ENCODE measurements at places on chromosomes 13 and 19.

- no peak for DNase-seq
Observed at GRCh38 chr13:39353988-39354387, 249.0 kb downstream of the LHFPL6 start.

- no peak for DNase-seq
Observed at GRCh38 chr13:74169676-74170075, 35.5 kb upstream of the KLF12 start.

GRCh38 chr19:43767316-43767715, 12.6 kb upstream of the SMG9 start:
- no peak for DNase-seq

DNA sequence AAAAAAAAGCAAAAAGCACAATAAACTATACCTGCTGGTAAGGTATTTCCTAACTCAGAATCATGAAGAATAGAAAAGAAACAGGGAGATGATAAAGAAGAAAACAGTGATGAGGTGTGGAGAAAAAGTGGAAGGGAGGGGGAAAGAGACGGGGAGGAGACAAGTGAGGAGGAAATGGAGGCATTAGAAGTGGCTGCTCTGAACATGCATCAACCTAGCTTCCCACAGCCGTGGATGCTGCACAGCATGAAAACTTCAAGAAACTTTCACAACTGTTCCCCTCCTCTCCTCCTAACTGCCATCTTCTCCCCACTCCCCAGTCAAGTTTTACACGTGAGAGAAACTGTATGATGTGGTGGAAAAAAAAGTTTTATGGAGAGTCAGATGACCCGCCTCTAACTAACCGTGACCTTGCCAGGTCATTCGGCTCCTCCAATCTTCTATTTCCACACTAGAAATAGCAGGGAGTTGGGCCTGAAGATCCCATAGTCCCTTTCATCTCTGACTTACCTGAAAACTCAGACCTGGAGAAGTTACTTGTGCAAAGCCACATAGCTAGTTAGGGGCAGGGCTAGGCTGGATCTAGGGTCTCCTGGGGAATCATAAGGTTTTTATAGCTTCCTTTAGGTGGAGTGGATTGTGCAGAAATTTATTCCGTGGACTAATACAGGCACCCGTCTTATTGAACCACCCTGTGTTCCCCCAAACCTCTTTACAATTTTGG, 461.9 kb downstream of the KLF5 start:
- DNase-seq = no peak

- DNase-seq = no peak
Observed at GRCh38 chr13:113400621-113401451, 36.9 kb upstream of the GRTP1 start.

- no peak for DNase-seq
Observed at GRCh38 chr19:28519952-28520861, 692.7 kb downstream of the UQCRFS1 start.

DNA sequence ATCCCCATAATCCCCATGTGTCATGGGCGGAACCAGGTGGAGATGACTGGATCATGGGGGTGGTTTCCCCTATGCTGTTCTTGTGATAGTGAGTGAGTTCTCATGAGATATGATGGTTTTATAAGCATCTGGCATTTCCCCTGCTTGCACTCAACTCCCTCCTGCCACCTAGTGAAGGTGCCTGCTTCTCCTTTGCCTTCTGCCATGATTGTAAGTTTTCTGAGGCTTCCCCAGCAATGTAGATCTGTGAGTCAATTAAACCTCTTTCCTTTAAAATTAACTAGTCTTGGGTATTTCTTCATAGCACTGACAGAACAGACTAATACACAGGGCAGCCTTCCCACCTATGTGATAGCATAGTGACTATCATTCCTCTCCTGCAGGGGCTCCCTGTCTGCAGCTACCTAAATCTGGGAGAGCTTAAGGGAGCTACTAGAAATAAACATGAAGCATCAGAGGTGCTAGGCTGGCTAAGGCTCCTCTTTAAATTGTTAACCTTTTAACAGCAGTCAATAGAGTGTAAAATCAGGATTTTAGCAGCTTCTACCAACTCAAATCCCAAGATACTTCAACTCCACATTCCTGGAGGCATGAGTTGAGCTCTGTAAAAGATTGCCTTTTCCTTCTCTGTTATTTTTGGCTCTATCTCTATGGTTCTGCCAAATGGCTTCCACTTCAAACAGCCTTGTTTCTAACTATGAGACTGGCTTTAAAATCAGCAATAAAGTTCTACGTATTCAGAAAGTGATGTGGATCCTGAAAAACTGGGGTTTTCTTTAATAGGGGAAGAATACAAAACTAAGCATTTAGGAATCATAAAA, 112.3 kb downstream of the VWA8 start:
- no peak for DNase-seq

DNA sequence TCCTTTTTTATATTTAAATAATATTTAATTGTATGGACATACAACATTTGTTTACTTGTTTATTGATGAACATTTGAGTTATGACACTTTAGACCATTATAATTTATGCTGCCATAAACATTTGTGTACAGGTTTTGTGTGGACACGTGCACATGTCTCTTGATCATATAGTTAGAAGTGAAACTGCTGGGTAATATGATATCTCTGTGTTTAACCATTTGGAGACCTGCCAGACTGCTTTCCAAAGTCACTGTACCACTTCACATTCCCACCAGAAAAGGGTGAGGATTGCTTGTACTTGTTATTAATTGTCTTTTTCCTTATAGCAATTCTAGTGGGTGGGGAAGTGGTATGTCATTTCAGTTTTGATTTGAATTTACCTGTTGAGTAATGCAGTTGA, 145.6 kb upstream of the KLHL1 start:
- no peak for DNase-seq

DNA sequence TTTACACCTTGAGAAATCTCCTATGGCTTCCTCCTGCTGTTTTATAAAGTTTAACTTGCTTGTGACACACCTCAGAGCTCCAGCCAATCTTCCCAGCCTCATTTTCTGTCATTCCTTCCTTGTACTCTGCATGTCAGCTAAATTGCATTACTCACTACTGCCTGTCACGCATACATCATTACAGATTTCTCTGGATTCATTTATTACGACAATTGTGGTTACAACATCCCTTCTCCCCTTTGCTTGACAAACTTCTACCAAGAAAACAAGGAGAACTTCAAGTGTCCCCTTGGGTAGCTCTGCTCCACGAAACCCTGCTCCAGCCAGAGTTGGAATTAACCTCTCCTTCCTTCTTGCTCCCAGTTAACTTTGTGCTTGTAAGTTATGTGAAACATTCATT, 22.0 kb upstream of the GPR18 start:
- DNase-seq = no peak

GRCh38 chr13:100212904-100213553, 124.1 kb downstream of the PCCA start:
- DNase-seq = no peak

DNA sequence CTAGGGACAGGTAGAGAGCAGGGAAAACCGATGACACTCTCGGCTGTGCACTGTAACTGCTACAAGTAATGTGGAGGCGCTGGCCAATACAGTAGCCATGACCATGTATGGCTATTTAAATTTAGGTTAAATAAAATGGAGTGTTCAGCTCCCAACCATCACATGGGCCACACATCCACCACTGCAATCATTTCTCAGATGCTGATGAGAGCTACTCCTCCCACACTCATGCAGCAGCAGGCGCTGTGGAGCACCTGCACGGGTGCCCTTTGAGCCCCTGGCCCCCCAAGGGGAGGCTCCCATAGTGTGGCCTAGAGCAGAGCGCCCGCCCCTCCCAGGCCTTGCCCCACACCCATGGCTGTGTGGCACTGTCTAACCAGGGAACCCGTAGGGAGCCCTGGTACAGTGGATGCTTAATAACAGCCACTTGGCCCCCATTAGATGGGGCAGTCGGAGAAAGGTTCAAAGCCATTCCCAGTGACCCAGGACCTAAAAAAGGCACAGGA, 6.0 kb downstream of the ACP4 start:
- DNase-seq = no peak

DNA sequence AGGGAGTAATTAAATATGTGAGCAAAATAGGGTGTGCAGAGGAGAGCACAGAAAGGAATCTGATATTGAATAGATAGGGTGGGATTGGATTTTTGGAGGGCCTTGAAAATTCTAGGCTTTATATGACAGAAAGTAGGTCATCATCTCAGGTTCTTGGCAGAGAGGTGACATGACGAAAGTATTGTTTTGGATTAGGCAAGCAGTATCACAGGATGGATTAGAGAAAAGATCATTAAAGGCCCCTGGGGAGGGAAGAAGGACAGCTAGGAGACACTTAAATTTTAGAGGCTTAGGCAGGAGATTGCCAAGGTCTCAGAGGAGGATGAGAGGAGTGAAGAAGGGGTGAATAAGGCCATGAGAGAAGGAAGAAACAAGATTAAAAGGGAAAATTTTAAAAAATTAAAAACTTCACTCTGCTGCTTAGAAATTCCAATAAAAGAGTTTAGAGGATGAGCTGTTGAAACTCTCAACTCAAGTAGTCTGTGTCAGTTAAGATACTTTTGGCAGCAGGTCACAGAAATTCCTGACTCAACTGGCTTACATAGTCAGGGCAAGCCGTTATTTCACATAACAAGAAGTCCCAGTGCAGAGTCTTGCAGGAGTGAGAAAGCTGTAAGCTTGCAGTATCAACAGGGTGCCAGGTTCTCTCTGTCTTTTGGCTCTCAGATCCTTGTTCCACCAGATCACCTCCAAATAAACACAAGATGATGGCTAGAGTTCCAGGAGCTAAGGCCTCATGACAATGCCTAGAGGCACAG, 8.8 kb downstream of the GPC6 start:
- DNase-seq = no peak

DNA sequence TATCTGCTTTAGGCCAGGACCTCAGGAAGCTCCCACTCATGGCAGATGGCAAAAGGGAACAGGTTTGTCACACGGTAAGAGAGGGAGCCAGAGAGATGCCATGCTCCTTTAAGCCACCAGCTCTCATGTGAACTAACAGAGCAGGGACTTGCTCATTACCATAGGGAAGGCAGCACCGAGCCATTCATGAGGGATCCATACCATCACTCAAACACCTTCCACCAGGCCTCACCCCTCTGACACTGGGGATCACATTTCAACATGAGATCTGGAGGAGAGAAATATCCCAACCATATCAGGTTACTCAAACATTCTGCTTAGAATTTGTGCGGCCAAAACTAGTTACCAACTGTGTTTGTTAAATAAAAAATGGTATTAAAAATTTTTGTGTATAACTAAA, 427.0 kb downstream of the UQCRFS1 start:
- DNase-seq = no peak

- no peak for DNase-seq
Observed at GRCh38 chr13:45542391-45542790, 73.1 kb downstream of the ERICH6B start.

DNA sequence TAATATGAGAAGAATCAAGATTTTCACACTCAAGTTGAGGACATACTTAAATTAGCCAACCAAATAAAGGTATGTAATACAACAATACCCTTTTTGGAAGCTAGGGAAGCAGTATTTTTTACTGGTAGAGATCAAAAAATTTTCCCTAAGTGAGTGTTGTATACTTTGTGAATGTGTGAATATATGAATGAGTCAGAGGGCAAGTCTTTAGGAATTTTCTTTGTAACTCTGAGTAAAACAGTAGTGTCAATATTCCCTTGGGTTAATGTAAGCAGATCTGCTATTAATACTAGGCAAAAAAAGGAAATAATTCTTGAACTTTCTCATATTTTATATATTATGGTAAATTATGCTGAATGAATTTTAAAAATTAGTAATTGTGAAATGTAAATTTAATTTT, 1161.8 kb upstream of the MIR17HG start:
- no peak for DNase-seq

DNA sequence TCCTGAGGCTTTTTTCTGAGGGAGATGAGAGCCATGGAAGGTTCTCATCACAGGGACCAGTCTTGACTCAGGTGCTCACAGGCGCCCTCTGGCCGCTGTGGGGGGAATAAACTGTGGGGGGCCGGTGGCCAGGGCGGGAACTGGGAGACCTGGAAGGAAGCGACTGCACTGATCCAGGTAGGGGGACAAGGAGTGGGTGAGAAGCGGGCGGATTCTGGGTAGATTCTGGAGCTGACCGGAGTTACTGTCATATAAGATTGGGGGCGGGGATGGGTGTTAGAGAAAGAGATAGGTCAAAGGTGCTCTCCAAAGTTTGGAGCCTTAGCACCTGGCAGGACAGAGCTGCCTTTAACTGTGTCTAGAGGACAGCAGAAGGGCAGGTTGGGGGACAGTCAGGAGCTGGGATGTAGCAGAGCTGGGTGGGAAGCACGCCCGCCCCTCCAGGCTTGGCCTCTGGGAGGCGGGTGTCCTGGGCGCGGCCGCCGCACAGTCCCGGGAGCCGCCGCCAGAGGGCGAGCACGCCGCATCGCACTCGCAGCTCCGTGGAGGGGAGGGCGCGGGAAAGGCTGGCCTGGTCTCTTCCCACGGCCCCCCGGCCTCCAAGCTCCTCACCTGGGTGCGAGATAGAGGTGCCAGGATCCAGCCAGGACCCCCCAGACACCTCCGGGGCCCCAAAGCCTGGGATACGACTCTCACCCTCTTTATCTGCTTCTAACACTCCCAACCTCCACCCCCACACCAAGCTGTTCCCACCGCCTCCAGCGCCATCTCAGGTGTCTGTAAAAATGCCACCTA, 4.2 kb upstream of the DAND5 start:
- DNase-seq = peak; percentile 64

GRCh38 chr13:105902396-105902795, 633.1 kb downstream of the EFNB2 start:
- no peak for DNase-seq

- DNase-seq = no peak
Observed at GRCh38 chr19:32719611-32720059, at the start of gene TDRD12. Gene TDRD12, plus strand, starts transcription at chr19:32719767. Its CDS starts 306 bp downstream, at chr19:32720073.

GRCh38 chr13:49635599-49636433, 7.5 kb downstream of the ARL11 start:
- DNase-seq = peak; percentile 14

DNA sequence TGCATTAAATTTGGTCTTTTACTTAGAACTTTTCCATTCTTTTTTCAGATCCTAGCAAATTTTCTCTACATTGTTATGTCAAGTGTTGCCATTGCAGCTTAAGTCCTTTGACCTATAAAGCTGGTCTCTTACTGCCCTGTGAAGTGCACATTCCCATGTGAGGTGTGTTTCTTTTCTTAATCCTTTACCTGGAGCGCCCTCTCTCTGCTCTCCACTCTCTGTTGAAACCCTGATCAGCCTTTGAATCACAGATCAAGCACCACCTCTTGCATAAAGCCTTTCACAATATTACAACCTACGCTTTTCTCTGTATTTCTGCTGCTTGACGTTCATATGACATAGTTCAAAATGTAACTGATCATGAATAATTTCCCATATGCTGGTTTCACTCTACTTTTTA, 84.8 kb downstream of the PCDH17 start:
- no peak for DNase-seq

DNA sequence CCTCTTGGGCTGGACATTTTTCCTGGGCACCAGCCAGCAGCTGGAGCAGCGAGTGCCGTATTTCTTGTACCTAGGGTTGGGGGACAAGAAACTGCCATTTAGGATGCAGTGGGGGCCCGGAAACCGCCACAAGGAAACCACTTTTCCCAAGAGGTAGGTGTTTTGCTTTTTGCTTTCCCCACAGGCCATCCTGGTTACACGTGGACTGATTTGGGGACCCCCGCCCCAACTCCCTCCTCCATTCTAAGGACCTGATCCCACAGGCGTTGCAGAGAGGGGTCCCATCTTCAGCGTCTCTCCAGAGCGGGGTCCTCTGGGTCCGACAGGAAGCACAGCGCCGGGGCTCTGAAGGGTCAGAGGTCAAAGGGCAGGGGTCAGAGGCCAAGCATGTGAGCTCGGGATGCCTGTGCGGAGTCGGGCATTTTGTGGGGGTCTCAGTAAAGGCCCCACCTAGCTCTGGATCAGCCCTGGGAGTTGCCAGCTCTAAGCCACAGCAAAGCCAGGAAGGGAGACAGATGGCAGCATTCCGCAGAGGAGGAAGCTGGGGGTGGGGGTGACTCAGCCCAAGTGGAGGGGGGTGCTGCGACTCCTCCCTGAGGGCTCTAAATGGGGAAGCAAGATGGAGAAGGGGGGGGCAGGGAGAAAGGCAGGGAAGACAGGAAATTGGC, 4.3 kb downstream of the ZGLP1 start:
- no peak for DNase-seq

Measured in NK-92 treated with Interleukin-12 subunit alpha and Interleukin-12 subunit beta, amount 100 ng/mL, for 24 hours (cell line).